ENCODE measurements at places on chromosomes 11 and 22.

DNA sequence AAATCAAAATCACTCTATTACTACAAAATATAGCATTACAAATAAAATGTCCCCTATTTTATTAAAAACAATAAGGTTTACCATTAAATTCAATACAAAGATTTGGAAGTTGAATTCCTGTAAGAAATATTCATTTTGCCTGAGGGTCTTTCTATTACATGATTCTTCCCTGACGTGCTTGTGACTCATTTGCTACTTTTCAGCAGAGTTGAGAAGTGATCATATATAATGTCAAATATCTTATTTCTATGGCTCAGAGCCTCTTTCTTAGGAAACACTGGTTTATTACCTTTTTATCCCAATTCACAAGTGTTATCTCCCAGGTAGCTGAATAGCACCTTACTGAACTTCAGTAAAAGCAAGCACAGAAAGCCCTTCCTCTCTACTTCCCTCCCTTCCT is 65.2 kb upstream of the CNTN5 start:
- no peak for DNase-seq

DNA sequence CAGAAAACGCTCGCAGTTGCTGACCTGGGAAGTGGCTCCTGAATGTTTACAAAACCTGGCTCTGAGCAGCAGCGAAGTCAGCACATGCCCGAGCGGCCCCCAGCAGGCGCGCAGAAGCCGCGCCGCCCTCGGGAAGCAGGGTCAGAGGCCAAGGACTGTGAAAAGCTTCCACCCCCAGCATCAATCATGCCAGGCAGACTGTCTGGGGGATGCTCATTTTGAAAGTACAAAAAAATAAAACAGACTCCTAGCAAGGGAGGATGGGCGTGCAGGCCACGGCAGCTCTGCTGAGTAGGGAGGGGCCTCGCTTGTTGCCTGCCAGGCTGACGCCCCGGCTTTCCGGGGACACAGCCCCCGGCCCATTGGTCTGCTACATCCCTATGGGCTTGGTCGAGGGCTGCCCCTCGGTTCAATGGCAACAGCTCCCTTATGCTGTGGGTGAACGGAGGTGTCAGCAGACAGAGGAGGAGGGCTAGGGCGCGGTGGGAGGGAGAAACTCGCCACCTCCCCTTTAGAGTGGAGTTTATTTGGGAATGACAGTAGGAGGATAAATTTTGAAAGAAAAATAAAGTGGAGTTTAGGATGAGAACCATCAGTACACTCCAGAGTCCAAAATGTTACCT is 37.7 kb upstream of the GNB1L start:
- DNase-seq, result no peak

DNA sequence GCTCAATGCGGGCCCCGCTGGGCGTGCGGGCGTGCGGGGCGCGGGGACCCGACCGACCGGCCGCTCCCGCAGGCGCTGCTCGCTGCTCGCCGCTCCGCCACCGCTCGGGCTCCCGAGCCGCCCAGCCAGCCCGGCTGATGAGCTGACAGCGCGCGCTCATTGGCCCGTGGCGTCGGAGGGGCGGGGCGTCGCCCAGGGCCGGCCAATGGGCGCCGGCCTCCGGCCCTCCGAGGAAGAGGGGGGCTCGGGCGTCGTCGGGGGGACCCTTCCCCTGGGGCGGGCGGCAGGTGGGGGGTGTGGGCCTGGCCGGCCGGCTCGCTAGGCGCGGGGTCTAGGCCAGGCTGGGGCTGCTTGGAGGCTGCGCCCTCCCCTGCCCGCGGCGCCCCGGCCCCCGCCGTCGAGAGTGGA is at the start of gene SCUBE1:
Gene SCUBE1, minus strand, starts transcription at position 111 of the 408 bp plus-strand sequence. CDS start 111 bp downstream, outside the sequence.
- peak; percentile 36 for DNase-seq

GRCh38 chr11:74265256-74265655 is 46.2 kb downstream of the P4HA3 start:
- no peak for DNase-seq

DNA sequence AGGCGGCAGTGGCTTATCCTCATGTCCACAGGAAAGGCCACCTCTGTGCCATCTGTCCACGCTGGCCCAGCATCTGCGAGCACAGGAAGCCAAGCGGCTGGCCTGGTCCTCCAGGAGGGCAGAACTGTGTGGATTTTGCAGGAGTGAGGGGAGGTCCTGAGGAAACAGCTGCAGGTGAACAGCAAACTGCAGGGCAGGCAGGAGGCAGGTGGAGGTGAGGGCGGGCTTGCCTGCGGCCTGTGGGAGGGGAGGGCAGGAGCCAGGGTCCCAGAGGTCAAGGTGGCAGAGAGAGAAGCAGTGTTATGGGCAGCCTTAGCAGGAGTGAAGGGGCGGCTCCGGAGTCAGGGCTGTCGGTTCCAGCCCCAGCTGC is 369.7 kb downstream of the SHANK2 start:
- no peak for DNase-seq
